ENCODE measurements at places on chromosomes 4 and X.
A peak's percentile ranks its signal among the peaks of the same experiment; 100 is the strongest.

DNA sequence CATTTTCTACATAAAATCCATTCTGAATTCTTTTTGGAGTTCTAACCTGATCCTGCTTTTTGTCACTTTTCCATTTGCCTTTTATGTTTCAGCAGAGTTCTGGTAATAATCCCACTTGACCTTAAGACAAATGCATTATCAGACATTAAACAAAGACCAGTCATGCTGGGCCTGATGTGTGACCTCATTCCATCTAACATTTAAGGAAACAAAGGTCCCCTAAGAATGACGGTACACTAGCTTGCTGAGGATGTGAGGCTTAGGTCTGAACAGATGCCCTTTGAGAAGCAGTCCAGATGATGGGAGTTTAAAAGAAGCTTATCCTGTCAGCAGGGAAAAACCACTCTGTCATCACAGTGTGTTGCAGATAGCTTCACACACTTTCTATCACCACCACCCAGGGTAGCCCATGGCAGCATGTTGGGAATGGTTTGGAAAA is 38.1 kb upstream of the PDE5A start:
- no peak for ATAC-seq

- no peak for ATAC-seq
These were observed at the start of gene SRPK3 for GRCh38 chrX:153780678-153781427. SRPK3 (plus strand) TSS chrX:153781041; CDS start chrX:153781087, 46 bp downstream.

DNA sequence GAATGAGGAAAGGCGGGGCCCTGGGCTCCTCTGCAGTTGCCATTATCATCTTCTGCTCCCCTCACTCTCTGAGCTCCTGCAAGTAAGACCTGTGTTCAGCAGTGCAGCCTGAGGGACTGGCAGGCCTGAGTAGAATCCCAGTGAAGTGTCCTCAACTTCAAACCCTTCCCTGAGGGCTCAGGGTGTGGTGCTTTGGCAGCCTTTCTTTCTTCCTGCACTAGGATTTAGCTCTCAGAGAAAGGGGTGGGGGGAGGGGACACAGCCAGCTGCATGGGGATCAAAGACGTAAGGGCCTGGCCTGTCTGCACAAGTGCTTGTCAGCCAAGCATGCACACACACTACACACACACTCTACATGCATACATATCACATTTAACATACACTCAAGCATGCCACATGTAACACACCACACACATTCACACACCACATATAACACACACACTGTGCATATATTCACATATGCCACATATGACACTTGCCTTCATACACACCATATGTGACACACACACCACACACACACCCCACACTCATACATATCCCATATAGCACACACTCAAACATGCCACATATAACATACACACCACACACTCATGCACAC is 223.4 kb upstream of the RPL34 start:
- ATAC-seq: no peak

DNA sequence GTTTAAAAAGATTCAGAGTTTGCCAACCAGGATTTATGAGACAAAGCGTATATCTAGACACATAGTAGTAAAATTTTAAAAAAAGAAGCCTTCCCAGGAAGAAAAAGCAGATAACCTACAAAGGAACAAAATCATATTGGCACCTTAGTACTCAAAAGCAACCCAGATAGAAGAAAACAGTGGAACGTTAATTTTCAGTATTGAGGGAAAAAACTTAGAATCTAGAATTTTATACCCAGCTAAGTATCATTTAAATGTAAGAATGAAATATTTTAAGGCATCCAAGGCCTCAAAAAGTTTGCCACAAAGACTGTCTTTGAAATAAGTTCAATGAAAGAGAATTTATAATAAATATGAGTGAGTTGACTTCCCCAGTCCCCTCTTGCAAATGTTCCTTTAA is 96.5 kb upstream of the EOLA2 start:
- no peak for ATAC-seq

DNA sequence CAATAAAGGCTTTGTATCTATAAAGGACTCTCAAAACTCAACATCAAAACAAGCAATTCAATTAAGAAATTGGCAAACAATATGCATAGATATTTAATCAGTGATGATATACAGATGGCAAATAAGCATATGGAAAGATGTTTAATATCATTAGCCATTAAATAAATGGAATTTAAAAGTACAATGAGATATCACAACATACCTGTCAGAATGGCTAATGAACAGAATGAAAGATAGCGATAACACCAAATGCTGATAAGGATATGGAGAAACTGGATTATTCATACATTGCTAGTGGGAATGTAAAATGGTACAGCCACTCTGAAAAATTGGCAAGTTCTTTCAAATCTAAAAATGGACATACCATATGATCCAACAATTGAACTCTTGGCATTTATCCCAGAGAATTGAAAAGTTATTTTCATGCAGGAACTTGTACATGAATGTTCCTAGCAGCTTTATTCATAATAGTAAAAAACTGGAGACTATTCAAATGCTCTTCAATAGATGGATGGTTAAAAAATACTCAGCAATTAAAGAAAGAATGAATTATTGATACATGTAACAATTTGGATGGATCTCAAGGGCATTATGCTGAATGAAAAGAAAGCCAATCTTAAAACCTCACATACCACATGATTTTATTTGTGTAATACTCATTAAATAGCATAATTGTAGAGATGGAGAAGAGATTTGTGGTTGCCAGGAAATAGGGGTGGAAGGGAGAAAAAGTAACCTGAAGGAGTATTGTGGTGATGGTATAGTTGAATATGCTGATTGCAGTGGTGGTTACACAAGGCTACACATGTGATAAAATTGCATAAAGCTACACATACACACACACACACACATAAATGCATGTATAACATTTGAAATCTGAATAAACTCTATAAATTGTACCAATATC is 45.9 kb upstream of the ALG13 start:
- ATAC-seq: no peak

DNA sequence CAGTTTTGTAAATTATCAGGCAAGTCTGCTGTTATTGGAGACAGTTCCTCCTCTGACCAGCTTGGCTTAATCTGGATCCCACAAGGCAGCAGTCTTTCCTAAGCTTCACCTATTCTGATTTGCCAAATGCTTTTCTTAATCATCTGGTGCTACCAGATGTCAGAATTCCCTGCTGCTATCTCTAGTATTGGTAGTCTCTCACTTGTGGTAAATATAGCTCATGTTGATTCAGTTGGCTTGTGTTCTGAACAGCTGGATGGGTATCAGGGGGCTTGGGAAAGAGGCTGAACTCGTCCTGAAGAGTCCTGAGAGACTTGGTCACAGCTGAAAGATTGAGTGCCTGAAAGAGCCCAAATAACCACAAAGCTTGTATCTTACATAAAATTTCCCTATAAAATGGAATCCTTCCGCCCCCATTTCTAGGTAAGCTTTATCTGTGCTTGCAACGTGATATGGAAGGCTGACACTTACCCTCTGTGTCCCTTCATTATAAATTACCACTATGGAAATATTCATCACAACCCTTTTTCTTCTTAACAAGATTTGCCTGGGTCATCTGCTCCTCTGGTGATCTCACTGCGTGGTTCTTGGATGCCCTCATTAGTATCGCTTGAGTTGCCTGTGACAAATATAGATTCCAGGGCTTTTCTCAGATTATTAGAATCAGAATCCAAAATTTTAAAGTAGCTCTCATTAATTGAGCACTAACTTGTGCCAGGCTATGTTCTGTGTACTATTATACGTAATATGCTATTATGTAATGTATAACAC is 104.1 kb upstream of the GPRIN3 start:
- ATAC-seq: no peak

DNA sequence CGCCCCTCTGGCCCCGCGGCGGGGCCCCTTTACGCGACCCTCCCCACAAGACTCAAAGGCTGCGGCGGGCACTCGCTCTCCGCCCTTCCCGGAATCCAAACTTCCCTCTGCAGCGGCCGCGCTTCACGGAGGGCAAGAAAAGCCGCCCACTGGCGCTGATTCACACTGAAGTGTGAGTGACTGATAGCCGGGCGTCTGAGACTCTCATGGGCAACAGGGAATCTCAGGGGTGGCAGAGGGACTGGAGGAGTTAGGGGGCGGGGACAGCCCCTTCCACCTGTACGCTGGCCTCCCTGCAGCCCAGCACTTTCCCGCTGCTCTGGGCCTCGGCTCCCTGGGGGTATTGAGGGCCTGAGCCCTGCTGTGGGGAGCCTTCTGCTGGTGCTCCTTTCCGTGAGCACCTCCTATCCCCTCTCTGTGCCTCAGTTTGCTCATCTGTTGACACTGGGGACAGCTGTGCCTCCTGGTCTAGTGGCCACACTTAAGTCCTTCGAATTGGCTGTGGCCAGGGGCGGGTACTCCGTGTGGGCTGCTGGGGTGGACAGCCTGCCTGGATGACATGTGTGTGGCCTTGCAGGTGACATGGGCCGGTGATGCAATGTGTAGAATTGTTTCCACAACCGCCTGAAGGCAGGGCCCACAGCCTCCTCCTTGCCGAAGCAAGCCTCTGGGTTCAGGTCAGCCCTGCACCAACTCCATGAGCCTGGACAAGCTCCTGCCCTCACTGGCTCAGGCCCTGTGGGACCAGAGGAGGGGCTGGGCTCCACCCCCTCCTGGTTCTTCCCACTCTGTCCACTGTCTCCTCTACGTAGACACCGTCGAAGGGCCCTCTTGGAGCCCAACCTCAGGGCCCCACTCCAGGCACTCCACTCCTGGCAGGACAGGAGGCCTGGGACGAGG is 951 bp downstream of the SH3BP2 start:
- peak; percentile 9 for ATAC-seq

DNA sequence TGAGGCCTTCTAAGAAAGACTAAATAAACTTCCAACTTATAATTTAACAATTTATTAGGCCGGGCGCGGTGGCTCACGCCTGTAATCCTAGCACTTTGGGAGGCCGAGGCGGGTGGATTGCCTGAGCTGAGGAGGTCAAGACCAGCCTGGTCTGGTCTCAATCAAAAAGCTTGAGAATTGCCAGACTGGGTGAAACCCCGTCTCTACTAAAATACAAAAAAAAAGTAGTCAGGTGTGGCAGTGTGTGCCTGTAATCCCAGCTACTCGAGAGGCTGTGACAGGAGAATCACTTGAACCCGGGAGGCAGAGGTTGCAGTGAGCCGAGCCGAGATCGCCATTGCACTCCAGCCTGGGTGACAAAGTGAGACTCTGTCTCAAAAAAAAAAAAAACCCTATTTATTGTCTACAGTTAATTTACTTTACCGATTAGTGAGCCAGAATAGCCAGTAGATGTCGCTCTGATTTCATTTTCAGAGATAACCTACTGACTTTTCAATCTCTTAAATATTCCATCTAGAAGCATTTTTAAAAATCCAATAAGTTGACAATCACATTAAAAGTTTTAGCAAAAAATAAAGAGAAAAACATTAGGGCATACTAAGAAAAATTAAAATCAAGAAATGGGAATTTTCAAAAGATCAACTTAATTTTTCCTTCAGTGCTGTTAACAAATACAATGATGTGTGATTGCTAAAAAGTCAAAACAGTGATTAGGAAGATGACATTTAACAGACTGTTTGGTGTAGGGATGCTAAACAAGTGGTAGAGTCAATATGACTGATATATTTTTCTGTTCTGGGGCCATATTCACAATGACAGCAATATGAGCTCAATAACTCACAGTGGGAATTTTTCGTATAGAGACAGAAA is 4.3 kb upstream of the SHROOM3 start:
- ATAC-seq: no peak

DNA sequence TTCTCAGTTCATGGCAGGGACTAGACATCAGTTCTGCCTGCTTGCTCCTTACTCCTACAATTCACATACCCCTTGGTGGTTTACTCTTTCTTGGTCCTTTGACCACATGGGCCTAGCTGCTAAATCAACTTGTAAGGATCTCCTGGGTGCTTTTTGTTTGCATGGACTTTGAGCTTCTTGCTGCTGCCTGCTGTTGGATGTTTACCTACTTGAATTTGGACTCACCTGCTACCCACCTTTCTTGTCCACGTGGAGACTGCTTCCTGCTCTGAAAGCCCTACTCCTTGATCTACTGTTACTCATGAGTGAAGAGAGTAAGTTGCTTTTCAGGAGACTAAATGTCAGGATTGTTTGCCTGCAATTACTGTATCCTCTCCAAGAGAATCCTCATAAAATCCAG is 15.2 kb upstream of the ARHGAP24 start:
- ATAC-seq: no peak

DNA sequence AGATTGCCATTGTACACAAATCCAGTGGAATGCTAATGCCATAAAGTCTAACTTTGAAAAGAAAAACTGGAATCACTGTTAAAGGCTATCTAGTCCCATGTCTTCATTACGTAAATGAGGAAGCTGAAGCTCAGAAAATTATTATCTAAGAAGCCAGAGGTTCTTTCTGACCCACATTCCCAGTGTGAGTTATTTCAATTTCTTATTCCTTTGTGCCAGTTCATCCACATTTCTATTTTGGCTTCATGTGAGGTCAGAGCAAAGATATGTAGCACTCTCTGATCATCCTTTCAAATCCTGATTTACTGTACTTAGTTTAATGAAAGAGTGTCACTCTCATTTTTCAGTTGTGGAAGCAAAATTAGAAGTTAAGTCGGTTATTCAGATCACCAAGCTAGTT is 24.6 kb upstream of the NWD2 start:
- no peak for ATAC-seq

DNA sequence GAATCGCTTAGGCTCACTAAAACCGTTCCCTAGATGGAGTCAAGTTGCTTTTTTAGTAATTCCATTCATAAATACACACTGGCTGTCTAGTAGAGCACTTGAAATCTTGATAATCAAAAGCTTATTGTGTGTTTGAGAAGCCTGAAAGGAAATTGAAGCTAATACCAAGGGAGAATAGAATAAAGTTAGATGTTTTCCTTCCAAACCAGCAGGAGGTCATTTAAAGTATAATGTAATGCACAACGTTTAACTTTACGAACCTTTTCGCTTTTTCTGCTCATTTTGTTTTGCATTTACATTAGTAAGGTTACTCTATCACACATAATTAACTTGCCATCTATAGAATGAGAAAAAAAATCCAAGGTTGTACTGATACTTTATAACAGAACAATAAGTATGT is 440.9 kb downstream of the NKX6-1 start:
- no peak for ATAC-seq

- no peak for ATAC-seq
These were observed 187.0 kb downstream of the AFAP1 start for GRCh38 chr4:7752649-7753048.

DNA sequence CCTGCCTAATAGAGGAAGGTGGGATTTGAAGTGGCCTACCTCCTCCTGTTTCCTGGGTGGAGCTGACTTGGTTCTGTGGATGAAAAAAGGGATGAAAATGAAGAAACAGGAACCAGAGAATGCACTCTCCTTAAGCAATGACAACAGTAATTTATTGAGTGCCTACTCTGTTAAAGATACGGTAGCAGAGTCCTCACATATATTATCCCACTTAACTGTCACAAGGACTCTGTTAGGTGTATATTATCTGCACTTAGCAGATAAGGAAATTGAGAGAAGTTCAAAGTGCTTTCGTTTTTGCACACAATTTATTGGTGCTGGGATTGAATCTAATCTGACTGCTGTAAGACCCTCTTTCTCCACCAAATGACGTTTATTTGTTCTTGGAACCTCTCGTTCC is 301.2 kb downstream of the PACRGL start:
- ATAC-seq: no peak

- ATAC-seq: no peak
These were observed 229.8 kb downstream of the DKK2 start for GRCh38 chr4:106806158-106806797.

- ATAC-seq: no peak
These were observed 50.5 kb downstream of the HELT start for GRCh38 chr4:185068837-185069236.

Data from stimulated activated memory B cell treated with anti-CD40 and anti-IgM and Interleukin-4, amounts not matched to agents 10 μg/mL and 1 μg/mL and 100 μg/mL, for 72 hours (primary cell).